Progenitor cell of endocrine pancreas (in vitro differentiated cells): ENCODE measurements at places on chromosomes 16 and 17.

GRCh38 chr17:76981545-76982295 lies 113.5 kb downstream of the MGAT5B start:
- no peak for DNase-seq

DNA sequence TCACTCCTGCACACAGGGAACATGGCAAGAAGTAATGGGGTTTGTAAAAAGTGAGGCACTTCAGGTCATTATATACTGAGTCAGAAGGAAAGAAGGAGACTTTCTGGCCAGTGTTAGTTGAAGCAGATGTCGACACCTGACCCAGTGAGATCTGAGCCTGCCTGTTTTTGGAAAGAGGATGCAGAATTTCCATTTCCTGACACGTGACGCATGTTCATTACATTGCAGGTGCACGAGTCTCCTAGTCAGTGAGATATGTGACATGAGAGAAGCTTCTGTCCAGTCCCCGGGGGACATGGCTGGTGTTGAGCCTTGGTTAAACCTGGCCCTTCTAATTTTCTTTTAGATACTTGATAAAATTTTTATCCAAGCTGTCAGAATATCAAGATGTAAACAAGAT lies 62.3 kb downstream of the ELAC2 start:
- no peak for DNase-seq

DNA sequence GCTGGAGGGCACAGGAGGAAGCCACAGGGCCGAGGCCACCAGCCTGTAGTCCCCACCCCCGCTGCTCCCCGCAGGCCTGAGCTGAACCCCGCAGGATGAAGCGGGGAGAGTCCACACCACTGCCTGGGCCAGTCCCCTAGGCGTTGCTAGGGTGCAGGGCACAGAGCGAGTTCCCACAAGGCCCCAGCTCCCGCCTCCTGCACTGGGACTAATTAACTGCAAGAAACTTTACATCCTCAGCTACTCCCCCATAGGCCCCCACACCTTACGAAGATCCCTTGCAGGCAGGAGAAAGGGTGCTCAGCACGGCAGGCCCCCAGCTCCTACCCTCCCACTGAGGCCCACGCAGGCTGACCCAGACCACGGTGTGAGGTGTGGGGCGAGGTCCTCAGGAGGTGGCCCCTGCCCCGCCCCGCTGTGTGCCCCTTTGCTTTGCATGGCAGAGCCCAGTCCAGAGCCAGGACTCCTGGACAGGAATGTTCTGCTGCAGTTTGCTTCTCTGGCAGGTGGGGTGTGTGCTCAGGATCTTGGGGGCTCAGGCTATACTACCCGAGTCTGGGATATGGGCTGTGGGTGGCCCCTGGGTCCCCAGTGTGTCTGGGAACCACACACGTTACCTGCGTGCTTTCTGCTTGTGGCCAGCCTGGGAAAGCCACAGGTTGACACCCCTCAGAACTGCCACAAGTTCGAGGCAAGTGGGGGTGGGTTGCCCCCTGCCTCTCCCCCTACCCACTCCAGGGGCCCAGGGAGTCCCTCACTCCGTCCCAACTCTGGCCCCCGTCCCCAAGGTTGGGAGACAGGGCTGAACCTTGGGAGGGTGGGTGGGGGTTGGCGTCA lies 1.2 kb downstream of the GNG13 start:
- DNase-seq: no peak

DNA sequence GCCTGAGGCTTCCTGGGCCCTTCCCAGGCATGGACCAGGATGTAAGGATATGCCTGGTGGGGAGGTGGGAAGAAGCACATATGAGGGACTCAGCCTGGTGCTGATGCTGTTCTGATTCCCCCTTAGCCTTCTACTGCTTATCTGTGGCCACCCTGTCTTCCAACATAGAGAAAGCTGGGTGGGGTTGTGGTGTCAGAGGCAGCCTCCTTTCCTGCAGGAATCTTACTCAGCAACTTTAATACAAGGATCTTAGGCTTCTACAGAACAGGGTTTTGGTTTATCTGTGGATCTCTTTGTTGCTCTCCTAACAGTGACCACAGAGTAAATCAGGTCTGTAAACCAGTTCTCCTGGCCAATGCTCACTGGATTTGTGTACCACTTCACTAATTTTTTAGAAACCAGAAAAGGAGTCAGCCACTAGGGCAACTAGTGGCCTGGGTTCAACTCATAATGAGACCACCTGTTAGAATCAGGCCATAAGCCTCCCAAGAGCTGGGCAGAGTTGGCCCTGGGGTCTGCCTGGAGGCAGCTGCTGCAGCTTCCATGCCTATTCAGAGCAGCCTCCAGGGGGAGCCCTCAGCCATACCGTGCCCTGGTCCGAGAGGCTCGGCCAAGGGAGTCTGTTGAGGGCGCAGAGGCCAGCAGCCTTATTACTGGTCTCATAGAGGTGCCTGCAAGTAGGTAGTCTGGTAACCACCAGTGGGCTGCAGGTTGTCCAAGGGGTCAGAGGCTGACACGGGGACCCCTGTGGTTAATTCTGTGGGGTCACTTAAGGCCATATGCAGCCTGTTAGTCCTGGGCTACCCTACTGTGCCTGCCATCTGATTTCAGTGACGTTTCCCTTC lies 7.1 kb downstream of the HAS3 start:
- DNase-seq: peak; percentile 62

DNA sequence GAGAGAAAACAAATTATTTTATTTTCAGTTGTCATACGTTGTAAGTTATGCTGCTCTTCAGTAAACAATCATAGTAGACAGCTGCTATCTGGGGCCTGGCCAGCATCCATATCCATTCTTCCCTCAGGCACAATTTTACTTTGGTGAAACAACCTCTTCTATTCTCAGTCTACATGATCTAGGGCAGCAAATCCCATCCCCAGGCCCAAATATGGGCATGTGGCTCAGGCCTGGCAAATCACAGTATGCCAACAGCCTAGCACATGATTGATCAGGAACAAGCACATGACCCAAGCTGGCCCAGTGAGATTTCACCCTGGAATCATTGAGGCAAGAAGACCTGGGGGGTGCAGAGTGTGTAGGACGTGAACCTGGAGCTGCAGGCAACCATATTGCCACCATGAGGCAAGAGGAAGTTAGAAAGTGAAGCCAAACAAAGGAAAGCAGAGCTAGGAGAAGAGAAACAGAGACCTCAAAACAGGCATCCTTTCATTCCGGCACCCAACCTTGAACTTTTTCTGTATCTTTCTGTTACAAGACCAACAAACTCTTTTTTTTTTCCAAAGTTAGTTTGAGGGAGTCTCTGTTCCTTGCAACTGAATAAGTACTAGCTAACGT lies 10.3 kb upstream of the ABCC12 start:
- DNase-seq: no peak

DNA sequence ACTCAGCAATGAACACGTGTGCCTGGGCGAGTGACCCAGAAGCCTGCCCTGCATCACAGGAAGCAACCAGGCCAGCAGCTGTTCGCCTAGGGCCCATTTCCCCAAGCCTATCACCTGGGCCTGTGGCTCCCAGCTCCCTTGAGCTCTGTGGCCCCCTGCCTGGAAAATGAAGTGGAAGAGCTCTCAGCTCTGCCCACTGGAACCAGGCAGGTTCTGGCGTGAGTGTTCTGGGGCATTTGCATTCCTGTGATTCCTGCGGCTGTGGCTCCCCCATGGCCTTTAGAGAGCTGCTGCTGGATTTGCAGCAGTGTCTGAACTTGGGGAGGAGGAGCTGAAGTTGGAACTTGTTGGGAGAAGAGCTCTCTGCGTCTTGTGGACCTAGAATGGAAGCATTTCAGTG lies 22.8 kb downstream of the PGS1 start:
- DNase-seq: no peak

GRCh38 chr17:83057397-83057761 lies 22.0 kb upstream of the METRNL start:
- DNase-seq: no peak

DNA sequence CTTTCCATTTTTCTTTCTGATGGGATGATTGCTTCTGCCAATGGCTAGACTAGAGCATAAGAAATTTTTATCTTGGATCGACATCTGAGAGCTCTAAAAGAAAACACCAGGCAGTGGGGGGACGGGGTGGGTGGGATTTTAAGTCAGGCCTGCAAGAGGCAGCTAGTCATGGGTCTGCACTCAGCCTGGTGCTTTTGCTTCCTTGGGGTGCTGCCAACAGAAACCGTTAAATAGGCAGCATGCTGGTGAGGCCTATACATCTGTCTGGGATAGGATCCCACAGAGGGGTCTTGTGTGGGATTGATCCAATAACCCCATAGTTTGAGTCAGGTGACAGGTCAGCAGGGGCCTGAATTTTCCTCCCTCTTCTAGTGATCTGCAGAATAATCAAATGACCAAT lies 26.9 kb downstream of the ZNRF1 start:
- no peak for DNase-seq

GRCh38 chr16:54805648-54806047 lies 125.0 kb upstream of the IRX5 start:
- DNase-seq: no peak

GRCh38 chr17:6472517-6472916 lies 28.3 kb downstream of the PIMREG start:
- DNase-seq: no peak
